Hair follicle dermal papilla cell (primary cell): ENCODE measurements at places on chromosomes 12 and 14. TPM values are rescaled to one million over a fixed set of nuclear protein-coding genes. Genes with fewer than 3 reads are reported as not detected.

The INHBE gene
- total RNA-seq: 0.85 and 1.8 TPM in 2 replicates

The CLEC4E gene
- not detected in 2 replicates for total RNA-seq

The PTCSC3 gene
- not detected in 2 replicates for total RNA-seq

The KIAA0586 gene
- total RNA-seq: 17.0 and 17.7 TPM in 2 replicates

The ASCL4 gene
- not detected in 2 replicates for total RNA-seq

The GAS2L3 gene
- total RNA-seq: 19.4 and 24.5 TPM in 2 replicates

The RILPL1 gene
- 15.2 and 16.6 TPM in 2 replicates for total RNA-seq

The PLD4 gene
- under 0.01 TPM in 2 replicates for total RNA-seq

The ENO2 gene
- total RNA-seq: 8.0 and 11.4 TPM in 2 replicates

The KLRC1 gene
- total RNA-seq: not detected in 2 replicates

The EID3 gene
- 10.3 and 13.5 TPM in 2 replicates for total RNA-seq
